ENCODE measurements at places on chromosomes 11 and 22.

DNA sequence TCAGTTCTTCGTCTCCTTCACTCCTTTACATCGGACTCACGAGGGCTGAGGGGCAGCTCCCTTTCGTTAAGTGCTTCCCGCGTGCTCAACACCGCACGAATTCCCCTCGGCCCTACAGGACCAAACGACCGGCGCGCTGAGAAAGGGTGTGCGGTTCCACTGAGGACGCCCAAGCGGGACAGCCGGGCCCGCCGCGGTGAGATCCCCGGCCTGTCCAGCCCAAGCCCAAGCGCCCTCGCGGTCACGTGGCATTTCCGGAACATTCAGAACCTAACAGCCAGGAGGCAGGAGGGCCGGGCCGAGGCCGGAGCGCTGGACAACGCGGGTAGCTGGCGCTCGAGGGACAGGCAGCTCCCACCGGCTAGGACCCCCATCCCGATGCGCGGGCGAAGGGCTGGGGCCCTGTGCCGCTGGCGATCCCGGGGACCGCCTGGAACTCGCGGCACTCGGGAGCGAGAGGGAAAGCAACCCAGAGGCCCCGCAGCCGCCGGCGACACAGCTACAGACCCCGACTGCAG, 737 bp upstream of the STIP1 start:
- DNase-seq = no peak

DNA sequence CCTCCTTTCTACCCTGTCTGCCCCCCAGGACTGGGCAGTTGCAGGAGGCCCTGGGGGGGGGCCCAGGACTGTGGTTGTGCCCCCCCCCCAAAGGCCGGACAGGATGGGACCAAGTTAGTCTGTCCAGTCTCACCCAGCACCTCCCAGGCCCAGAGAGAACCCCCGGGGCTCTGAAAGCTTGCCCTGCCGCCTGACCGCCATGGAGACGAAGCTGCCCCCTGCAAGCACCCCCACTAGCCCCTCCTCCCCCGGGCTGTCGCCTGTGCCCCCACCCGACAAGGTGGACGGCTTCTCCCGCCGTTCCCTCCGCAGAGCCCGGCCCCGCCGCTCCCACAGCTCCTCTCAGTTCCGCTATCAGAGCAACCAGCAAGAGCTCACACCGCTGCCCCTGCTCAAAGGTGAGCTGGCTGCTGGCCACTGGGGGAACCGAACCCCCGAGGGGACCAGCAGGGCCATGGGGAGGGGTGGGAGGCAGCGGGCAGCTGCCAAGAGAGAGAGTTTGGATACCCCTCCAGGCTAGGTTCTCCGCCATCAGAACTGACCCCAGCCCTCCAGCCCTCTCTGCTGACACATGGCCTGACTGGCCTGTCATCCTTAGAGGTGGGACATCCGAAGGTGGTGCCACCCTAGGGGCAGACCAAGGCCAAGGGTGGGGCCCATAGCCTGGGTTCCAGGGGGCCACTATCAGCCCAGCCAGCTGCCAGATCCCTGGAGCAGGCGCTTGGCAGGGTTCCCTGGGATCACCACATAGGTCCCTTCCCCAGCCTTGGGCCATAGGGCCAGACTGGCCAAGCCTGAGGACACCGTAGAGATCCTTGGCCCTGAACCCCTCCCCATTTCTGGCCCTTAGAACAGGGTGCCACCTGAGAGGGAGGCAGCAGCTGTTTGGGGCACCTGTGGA, 1.3 kb downstream of the PPP2R5B start:
- DNase-seq = no peak

GRCh38 chr11:32861850-32862577, 30.6 kb upstream of the QSER1 start:
- no peak for DNase-seq

- DNase-seq = no peak
Measured at GRCh38 chr11:42013656-42014201, 554.3 kb upstream of the LRRC4C start.

- peak; percentile 84 for DNase-seq
Measured at GRCh38 chr11:120031612-120032600, 106.0 kb downstream of the TRIM29 start.

GRCh38 chr11:70376621-70377020, 21.7 kb upstream of the CTTN start:
- no peak for DNase-seq

GRCh38 chr22:37260901-37261336, 16.9 kb upstream of the RAC2 start:
- DNase-seq = peak; percentile 76

DNA sequence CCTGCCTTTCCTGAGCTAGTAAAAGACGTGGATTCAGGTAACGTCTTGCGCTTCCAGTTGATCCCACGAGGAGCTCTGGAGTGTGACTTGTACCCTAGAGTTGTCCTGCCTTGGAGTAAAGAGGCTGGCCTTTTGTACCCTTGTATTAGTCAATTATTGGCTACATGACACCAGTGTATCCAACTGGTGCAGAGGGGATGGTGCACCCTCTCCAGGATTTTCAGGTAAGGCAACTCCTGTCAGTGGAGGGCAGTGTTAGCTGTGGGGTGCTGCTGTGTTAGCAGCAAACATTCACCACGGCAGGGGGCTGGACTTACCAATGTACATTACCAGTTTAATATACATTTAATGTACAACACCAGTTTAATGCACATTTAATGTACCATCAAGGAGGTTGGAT, 233.5 kb downstream of the MIAT start:
- peak; percentile 60 for DNase-seq

DNA sequence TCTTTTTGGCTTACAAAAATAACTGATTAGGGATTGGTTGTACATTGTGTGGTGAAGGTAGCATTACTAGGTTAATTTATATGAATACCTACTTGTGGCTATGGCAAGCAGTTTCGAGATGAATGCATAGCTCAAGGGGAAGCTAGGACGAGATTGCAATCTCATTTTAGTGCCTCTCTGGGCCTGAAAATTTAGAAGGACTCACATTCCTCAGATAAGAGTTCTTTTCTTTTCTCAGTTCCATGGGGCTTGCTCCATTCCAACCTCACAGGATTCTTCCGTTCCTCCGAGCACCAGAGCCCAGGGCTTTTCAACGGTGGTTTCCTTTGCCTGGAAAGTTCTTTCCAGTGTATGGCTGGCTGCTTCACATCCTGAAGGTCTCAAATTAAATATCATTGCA, 82.1 kb downstream of the CECR2 start:
- no peak for DNase-seq

GRCh38 chr22:26592421-26592891, 2.5 kb upstream of the TPST2 start:
- no peak for DNase-seq

- no peak for DNase-seq
Measured at GRCh38 chr11:30091246-30091645, 74.4 kb upstream of the KCNA4 start.

GRCh38 chr11:72672597-72673238, 1.5 kb downstream of the PDE2A start:
- DNase-seq = no peak

DNA sequence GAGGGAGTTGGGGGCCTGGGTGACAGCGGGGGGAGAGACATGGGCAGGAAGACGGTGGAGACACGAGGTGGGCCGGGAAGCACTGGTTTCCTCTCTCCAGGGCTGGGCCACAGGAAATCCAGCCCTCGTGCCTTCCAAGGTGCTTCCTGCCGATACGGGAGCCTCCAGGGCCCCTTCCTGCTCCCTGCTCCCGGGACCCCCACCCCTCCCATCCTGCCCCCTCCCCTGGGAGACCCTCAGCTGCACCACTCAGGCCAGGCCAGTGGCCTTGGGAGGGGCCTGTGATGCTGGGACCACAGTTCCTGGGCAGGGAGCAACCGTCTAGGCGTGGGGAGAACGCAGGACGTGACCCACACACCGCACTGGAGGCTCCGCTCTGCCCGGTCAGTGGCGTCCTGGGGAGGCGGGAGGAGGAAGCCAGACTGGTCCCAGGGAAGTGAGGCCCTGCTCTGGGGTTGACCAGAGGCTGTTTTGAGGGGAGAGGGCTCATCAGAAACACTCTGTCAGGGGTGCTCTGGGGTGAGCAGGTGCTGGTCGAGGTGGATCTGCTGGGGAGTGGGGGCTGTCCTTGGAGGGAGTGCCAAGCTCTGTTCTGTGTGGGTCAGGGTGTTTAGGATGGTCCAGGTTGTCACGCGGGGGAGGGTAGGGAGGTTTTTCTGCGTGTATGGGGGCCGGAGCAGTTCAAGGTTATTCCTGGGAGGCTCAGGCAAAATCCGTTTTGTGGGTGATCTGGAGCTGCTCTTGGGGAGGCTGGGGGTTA, at the start of gene SHANK3:
Gene SHANK3, plus strand, starts transcription at position 353 of the 760 bp plus-strand sequence.
- no peak for DNase-seq

DNA sequence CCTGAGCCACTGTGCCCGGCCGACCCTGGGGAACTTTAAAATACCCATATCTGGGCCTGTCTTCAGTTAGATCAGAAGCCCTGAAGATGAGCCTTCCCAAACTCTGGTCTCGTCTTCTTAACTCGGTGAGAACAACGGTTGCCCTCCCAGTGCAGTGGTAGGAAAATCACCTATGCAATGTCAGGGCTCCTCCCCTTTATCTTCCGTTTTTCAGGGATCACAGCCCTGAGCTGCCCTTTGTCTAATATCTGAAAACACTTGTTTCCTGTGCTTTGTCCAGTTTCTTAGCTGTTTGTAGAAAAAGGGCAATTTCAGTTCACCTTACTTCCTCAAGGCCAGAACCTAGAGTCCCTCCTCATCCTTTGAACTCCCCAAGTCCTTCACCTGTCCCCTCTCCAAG, 9.4 kb downstream of the DRAP1 start:
- DNase-seq = no peak

DNA sequence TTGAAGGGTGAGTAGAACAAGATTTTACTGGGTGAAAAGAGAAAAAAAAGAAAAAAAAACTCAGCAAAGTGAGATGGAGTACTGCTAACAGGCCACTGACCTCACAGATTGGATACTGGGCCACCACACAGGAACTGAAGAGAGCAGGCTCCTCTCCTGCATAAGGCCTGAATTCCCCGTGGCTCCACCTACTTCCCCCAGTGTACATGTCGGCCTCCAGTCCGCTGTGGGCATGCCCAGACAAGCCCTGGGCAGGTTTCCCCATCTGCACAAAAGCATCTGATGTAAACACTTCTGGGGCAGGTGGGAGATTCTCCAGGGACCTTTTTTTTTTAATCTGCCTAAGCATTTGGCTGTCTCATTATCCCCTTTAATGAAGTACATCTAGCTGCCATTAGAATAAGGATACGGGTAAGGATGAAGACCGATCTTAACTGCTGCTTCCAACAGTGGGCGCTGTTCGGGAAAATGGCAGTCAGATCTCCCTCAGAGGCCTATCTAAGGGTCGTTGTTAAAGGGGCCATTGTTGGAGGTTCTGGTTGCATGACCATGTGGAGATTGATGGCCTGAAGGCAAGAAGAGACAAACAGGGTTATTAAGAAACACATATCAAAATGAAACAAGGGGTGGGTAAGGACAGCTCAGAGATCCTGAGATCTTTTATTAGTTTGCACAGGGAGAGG, 48.5 kb downstream of the MS4A13 start:
- peak; percentile 82 for DNase-seq

- no peak for DNase-seq
Measured at GRCh38 chr22:35189559-35189958, 67.7 kb upstream of the HMGXB4 start.

- no peak for DNase-seq
Measured at GRCh38 chr11:83682611-83682973, 396.4 kb upstream of the CCDC90B start.

DNA sequence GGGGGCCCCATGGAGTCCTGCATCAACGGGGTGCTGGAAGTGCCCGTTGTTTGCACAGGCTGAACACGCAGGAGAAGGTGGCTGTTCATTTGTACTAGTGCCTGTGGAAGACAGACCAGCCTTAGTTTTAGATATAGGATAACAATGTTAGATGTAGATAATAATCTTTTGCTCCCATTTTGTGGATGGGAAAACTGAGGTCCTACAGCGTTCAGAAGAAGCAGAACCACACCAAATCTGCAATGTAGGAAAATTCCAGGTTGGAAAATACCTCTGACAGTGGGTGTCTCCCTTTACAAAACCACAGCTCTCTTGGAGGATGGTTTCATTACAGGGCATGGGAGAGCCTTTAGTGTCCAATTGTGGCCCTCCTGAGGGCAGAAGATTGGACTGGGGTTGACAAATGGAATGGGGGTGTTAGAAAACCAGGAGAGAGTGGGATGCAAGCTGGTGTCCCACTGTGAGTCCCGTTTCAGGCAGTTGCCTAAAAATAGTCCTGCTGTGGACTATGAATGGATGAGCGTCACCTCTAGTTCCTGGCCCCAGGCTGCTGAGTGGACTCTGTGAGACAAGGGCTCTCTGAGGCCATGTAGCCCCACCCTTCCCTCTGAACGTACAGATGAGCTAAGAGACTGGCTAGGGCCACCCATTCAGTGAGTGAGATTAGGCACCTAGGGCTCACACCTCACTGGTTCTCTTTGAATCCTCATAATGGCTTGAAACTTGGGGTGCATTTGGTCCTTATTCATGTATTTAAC, 508.8 kb downstream of the MN1 start:
- no peak for DNase-seq

- DNase-seq = no peak
Measured at GRCh38 chr11:60195923-60196368, 13.1 kb upstream of the MS4A6A start.

- DNase-seq = no peak
Measured at GRCh38 chr11:104096900-104097299, 60.5 kb downstream of the DDI1 start.

DNA sequence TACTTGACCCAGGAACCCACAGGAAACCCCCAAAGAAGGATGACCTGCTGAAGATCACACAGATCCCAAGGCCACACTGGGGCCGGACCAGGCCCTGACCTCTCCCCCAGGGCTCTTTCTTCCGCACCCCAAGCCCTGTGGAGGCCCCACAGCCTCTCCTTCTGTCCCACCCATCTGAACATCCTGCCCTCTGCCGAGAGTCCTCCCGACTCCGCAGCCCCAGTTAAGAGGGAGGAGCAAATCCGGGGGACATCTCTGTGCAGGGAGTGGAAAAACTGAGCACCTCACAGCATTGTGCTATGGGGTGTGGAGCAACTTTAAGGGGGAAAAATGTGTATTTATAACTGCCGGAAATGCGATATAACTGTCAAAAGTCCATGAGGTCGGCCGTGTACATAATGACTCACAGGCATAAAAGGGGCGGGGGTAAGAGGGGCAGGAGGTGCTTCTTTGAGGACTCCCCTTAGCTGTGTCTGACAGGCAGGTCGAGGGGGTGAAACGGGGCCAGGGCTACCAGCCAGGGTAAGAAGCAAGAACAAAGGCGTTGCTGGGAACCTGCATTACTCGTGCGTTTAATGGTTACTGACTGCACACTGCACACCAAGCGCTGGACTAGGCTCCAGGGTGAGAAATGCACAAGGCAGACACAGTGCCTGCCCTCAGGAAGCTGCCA, 57.2 kb downstream of the WNT11 start:
- DNase-seq = no peak
